ENCODE measurements at places on chromosomes 5 and 9. TPM values are rescaled to one million over a fixed set of nuclear protein-coding genes. Genes with fewer than 3 reads are reported as not detected.

IL9 gene
- total RNA-seq, result not detected

ZFP37 gene
- total RNA-seq, result 1.8 TPM

PTGDS gene
- 2.2 TPM for total RNA-seq

SV2C gene
- under 0.01 TPM for total RNA-seq

MOB3B gene
- 19.3 TPM for total RNA-seq

TMEM252 gene
- total RNA-seq, result not detected

LCN15 gene
- total RNA-seq, result not detected

SCGB3A1 gene
- total RNA-seq, result not detected

ARHGEF39 gene
- total RNA-seq, result 1.4 TPM

FCN1 gene
- not detected for total RNA-seq

GRCh38 chr5:15492545-15492944 lies 7.4 kb upstream of the FBXL7 start:
- DNase-seq, result no peak

- no peak for DNase-seq
Measured at GRCh38 chr5:124783285-124783684, 36.8 kb upstream of the ZNF608 start.

DNA sequence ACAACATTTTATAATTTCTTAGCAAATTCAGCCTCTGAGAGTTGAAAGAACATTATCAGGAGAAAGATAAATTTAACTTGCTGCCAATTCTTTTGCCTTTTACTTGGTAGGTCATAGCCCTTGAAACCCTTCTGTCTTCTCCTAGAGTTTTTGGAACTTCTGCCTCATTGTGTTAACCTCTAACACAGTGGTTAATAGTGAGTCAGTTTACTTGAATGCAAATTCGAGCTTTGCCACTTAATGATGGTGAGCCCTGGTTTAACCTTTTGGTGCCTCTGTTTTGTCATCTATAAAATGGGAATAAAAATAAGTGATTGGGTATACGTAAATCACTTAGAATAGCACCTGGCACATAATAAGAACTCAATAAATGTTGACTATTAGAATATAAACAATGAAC lies 1.8 kb upstream of the INIP start:
- DNase-seq, result no peak

DNA sequence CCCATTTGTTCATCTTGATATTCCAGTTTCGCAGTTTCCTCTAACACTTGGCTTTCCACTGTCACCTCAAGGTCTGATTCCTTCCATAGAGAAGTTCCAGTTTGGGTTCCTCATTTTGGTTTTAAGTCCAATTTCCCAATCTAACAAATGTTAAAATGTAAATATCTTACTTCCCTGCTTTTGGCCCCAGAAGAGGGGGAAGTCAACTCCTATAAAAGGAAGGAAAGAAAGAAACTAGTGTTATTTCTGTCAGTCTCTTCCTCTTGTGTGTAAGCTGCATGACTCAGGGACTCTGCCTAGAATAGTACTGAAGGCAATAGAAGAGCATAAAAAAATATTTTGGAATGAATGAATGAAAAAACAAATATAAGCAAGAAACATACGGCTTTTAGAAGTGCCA lies 127.5 kb upstream of the CCNG1 start:
- DNase-seq, result no peak

GRCh38 chr5:72121780-72122445 lies 14.6 kb downstream of the MAP1B start:
- DNase-seq, result no peak

DNA sequence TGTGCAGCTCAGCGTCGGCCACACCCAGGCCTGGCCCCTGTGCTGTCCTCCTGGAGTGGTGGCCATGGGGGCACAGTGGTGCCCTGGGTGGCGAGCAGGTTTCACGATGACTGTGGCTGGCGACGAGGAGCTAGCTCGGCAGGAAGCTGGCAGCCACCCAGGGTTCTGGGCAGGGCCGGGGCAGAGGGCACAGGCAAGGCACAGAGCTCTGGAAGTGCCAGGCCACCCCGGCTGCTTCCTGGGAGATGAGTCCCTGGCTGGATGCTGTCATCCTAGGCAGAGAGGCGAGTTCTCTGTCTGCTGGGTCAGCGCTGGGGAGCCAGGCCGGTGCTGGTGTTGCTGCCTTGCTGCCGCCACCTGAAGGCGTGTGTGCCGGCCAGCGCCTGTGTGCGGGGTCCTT lies 51.7 kb downstream of the RXRA start:
- DNase-seq, result peak; percentile 44

- no peak for DNase-seq
Measured at GRCh38 chr9:37192803-37193202, 72.4 kb downstream of the ZCCHC7 start.

GRCh38 chr9:100052375-100052774 lies 46.4 kb downstream of the ERP44 start:
- DNase-seq, result no peak

- no peak for DNase-seq
Measured at GRCh38 chr5:146410272-146410671, 36.9 kb upstream of the TCERG1 start.

GRCh38 chr5:149256451-149256850 lies 15.2 kb upstream of the AFAP1L1 start:
- DNase-seq, result no peak

DNA sequence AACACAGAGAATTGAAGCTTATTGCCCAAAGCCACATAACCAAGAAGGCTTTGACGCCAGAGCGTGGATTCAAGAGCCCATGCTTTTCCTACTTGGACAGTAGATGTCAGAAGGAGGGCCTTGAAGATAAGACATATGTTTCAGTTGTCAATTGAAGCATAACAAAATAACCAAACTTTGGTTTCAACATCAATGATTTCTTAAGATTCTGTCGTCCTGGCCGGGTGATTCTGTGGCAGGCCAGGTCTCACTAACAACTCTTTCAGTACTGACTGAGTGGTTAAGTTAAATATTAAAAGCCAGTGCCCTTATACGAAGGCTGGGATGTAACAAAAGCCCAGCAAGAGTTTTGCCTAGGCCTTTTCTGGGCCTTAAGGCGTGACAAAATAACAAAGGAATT lies 94.0 kb downstream of the RCL1 start:
- DNase-seq, result no peak

GRCh38 chr5:120297616-120298015 lies 166.5 kb upstream of the PRR16 start:
- DNase-seq, result no peak

DNA sequence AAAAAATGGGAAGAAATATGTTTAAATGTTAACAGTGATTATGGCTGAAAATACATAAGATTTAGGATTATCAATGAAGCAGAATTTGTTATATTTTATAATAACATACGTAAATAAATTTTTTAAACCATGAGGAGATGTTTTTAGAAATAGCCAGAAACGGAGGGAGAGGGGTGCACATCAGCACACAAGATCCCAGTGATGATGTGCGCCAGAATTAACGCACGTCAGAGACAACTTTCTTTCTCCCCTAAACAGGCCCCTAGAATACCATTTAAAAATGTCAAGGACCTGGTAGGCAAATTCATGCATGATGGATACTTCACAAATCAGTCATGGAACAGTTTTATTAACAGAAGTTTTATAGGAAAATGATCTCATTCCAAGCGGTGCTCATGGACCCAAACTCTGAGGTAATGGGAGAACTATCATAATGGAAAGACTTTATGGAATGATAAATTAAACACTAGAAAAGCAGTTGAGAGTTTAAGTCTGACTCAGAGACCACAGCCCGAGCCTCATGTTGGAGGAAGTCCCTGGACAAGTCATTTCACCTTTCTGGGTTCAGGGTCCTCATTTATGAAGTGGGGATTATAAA lies 258.9 kb upstream of the GAS1 start:
- peak; percentile 69 for DNase-seq

DNA sequence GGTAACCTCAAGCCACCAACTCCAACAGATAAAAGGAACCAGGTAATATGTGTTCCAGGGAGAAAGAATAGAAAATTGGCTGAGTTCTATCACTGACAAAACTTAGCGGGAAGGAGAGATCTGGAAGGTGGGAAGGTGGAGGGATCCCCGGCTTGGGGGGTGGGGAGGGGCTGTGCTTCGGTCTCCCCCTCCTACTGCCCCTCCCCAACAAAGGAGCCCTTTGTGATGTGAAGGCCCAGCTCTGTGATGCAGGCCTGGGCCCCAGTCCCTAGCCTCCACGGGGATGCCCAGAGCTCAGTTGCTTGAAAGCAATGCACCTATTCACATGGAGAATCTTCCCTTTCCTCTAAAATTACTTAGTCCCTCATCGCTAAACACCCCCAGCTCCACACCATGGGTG lies 4.4 kb upstream of the ZNF484 start:
- no peak for DNase-seq
